MCF 10A (cell line): ENCODE measurements at places on chromosomes 11 and 22. TPM values are rescaled to one million over a fixed set of nuclear protein-coding genes. Genes with fewer than 3 reads are reported as not detected.

GRCh38 chr11:66070604-66071380 is 720 bp downstream of the PACS1 start:
- DNase-seq, result peak; percentile 46

DNA sequence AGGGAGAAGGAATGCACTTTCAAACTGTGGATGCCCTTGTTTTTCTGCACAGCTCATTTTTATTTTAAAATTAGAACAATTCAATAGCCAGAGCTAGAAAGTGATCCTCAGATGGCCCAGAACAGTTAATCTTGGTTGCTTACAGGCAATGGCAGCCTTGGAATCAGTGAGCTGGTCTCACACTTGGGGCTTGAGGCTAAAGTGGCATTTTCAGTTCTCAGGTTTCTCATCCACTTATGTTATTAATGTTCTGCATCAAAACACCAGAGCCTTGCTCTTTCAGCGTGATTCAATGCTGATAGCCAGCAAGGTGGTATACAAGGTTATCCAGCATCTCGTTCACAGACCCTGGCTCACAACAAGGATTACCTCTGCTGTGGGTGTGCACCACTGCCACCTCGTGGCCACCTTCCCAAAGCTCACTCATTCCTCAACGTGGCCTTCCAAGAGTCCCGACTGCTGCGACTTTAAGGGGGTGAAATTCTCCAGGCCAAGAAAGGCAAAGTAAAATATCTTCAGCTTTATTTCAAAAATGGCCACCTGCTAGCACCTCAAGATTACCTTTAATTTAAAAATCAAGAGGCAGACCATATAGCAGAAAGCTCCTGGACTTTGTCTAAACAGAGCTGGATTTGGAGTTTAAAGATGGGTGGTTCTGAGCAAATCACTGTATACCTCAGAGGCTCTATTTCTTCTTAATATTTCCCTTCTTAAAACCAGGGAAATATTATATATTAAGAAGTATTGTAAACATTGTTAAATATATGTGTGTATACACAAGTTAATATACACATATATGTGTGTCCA is 34.2 kb upstream of the FSHB start:
- DNase-seq, result peak; percentile 65

DNA sequence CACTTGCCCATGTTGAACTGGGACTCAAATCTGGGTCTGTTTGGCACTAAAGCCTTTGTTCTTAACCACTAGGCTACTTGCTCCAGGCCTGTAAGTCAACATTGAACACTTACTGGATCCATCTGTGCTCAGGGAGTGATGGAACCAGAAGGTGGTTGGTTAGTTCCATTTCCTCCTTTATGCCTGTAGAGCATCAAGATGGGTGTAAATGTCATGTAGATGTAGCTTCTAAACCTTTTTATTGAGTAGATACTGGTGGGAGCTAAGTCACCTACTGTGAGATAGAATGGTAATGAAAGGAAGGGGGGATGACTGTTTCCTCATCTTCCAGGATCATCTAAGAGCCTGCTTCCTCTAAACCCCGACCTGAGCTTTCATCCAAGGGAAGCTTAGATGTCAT is 38.6 kb upstream of the ALKBH3 start:
- no peak for DNase-seq

DNA sequence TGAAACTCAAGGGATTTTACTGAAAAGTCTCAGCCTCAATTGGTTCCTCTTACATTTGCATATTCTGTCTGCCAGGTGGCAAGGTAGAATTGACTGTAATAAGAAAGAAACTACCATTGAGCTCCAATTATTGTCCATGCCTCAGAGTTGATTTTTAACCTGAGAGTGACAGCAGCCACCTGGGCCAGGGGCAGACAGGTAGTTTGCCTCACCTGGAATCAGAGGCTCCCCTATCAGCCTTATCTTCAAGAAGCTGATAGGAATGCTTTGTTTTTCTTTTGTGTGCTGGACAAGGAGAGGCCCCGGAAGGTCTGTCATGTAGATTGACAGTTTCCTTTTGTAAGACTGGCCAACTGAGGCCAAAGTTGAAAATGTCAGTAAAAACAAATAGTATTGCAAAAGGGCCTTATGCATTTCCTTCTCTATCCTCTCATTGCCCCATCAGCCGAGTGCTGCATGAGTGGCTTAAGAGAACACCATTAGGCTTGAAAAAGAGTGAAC is 34.1 kb downstream of the CD44 start:
- peak; percentile 74 for DNase-seq

DNA sequence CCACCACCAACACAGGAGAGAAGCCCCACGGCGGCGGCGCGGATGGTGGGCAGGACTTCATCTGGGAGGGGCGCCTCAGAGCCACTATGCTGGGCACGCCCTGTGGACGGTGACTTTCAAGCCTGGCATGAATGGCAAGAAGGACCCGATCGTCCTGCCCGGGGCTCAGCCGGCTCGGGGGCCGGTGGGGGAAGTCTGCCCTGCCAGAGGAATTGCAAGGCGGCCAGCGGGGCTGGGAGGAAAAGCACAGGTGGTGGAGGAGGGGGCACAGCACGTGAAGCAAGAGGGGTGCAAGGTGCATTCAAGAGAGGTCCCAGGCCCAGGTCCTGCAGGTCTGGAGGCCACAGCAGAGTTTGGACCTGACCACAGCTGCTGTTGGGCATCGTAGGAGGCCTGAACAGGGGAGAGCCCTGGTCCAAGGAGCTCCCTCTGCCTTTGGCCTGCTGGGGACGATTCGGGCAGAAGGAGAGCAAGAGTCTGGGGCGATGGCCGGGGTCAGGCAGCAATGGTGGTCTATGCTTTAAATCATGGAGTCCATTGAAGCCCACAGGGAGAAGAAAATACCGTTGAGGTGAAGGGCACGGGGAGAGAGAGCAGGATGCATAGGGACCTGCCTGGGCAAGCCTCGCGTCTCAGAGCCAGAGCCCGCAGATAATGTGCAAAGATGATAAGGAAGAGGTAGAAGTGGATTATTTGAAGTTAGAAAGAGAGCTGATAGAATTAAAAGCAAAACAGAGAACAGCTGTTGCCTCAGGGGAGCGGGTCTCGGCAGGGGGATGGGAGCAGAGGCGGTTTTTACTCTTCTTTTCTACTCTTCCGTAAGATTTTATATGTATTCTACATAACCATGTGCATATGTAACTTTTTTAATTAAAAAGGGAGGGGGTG is 82.6 kb upstream of the SHISAL1 start:
- no peak for DNase-seq

DNA sequence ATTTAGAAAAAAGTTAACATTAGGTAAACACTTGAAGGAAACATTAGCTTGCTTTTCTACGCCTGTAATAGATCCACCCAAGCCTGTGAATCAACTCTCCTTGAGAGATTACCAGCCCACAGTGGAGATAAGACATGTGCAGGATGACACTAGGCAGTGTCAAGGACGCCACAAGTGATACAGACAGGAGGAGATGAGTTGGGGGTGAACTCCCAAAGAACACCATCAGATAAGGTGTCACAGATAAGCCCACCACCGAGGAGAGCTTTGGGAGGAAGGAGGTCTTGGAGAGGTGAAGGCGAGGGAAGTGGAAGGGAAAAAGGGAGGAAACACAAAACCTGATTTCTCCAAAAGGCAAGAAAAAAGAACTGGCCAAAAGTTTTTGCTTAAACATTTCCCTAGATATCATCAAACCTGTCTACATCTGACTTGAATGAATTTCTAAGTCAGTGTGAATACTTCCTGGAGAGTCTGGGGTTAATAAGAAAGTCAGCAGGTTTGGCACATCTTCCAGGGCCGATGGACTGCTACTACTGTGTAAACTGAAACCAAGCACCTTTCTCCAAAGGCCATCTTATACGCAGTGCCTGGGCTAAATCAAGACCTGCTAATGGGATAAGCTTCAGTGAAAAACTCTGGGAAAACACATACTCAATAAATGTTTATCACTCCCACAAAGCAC is 15.5 kb downstream of the CLTCL1 start:
- DNase-seq, result no peak

- peak; percentile 7 for DNase-seq
Measured at GRCh38 chr22:33438273-33438672, 380.1 kb upstream of the SYN3 start.

DNA sequence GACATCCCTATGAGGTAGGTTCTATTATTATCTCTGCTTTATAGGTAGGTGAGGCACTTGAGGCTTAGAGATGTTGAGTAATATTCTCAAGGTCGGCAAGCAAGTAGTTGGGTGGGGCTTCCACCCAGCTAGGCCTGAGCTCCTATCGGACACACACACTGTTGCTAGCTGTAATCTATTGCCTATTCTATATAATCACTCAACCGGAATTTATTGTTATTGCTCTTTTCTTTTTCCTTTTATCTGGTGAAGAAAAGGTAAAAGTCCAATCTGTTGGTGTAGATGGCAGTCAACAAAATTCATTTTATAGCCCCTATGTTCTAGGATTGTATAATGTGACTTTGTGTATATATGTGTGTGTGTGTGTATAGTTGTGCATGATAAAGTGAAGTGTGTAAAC is 3.4 kb downstream of the OR9Q2 start:
- DNase-seq, result no peak

P2RX6 gene
- 0.19 and 0.22 TPM in 2 replicates for total RNA-seq

DNA sequence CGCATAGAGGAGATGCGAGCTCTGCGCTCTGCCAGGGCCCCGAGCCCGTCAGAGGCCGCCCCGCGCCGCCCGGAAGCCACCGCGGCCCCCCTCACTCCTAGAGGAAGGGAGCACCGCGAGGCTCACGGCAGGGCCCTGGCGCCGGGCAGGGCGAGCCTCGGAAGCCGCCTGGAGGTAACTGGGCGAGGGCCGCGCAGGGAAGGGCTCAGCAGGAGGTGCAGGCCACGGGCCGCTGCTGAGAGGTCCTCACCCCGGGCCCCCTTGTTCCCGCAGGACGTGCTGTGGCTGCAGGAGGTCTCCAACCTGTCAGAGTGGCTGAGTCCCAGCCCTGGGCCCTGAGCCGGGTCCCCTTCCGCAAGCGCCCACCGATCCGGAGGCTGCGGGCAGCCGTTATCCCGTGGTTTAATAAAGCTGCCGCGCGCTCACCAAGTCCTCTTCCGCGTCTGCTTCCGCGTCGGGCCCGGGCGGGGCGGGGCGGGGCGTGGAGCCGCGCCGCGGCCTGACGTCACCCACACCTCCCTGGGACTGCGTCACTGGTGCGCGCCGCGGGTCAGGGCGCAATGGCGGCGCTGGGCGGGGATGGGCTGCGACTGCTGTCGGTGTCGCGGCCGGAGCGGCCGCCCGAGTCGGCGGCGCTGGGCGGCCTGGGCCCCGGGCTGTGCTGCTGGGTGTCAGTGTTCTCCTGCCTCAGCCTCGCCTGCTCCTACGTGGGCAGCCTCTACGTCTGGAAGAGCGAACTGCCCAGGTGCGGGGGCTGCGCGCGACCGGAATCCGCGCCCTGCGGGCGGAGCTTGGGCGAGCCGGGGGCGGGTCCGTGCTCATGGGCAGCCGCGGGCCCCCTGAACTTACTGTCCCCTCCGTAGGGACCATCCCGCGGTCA is at the start of gene RCE1:
TSS of gene RCE1 (plus strand) at position 546 of the 880 bp plus-strand sequence. CDS start at position 561, 15 bp downstream.
- DNase-seq, result peak; percentile 86

- DNase-seq, result no peak
Measured at GRCh38 chr11:57668434-57668782, 494 bp downstream of the ZDHHC5 start.

DNA sequence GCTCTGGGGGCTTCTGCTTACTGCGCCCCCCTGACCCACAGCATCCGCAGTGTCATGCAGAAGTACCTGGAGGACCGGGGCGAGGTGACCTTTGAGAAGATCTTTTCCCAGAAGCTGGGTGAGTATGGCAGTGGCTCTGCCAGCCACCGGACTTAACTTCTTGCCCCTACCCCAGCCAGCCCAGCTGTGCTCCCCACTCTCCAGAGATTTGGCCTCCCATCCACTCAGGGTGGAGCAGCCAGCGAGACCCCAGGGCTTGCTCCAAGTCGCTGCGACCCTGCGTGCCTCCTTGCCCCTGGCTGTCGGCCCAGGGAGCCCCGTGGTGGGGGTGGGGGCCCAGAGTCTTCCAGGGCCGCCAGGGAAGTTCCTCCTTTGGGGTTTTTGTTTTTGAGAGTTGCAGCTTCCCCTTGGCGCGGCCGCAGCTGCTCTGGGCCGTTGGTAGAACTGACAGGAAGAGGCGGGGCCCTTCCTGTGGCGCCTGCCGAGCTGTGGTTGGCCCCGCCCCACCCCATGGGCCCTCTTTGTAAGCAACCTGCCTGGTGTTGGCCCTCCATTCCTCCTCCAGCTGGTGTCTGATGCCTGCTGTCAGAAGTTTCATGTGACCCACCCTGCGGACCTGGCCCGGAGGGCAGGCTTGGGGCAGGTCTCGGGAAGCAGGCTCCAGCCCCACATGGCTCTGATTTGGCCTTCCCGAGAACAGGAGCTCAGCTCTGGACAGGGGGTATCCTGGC is 11.1 kb downstream of the GRK2 start:
- peak; percentile 57 for DNase-seq

GRCh38 chr11:7592711-7593110 is 78.9 kb downstream of the PPFIBP2 start:
- DNase-seq, result peak; percentile 95

- DNase-seq, result no peak
Measured at GRCh38 chr11:65573391-65574079, 1.2 kb downstream of the FAM89B start.

GRCh38 chr11:100545970-100546369 is 141.1 kb upstream of the ARHGAP42 start:
- no peak for DNase-seq

- no peak for DNase-seq
Measured at GRCh38 chr22:38956551-38956950, 858 bp upstream of the APOBEC3A start.

ASPHD2 gene
- 4.0 and 4.8 TPM in 2 replicates for total RNA-seq

- no peak for DNase-seq
Measured at GRCh38 chr11:73246303-73246702, 25.8 kb upstream of the P2RY6 start.

GRCh38 chr22:24160546-24160945 is 20.7 kb upstream of the SUSD2 start:
- DNase-seq, result no peak

GRCh38 chr11:119378851-119379465 is 2.5 kb downstream of the USP2 start:
- DNase-seq, result no peak

GAL gene
- not detected in 2 replicates for total RNA-seq

DNA sequence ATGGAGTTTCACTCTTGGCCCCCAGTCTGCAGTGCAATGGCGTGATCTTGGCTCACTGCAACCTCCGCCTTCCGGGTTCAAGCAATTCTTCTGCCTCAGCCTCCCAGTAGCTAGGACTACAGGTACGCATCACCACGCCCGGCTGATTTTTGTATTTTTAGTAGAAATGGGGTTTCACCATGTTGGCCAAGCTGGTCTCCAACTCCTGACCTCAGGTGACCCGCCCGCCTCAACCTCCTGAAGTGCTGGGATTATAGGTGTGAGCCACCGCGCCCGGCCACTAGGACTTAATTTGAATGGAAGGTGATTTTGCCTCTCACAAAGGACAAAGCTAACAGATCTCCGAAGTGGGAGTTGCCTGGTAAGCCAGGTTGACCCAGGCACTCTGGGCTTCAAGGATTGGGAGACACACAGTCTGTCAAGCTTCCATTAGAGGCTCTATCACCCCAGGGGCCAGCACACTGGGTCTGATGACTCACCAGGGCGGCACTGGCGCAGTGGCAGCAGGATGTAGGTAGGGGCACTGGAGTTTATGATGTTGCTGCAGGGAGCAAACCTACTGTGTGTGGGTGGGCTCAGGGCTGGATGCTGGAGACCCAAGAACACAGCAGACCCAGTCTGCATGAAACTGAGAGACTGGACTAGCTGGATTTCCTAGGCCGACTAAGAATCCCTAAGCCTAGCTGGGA is 17.8 kb upstream of the KCTD14 start:
- peak; percentile 43 for DNase-seq

OR6T1 gene
- not detected in 2 replicates for total RNA-seq

TRPM5 gene
- total RNA-seq, result not detected in 2 replicates

SLC5A1 gene
- total RNA-seq, result not detected in 2 replicates

- DNase-seq, result no peak
Measured at GRCh38 chr22:29385151-29385704, 3.1 kb downstream of the AP1B1 start.

MS4A6E gene
- total RNA-seq, result not detected in 2 replicates
